ENCODE measurements at places on chromosomes 2 and 18. TPM values are rescaled to one million over a fixed set of nuclear protein-coding genes. Genes with fewer than 3 reads are reported as not detected.
A peak's percentile ranks its signal among the peaks of the same experiment; 100 is the strongest.

DNA sequence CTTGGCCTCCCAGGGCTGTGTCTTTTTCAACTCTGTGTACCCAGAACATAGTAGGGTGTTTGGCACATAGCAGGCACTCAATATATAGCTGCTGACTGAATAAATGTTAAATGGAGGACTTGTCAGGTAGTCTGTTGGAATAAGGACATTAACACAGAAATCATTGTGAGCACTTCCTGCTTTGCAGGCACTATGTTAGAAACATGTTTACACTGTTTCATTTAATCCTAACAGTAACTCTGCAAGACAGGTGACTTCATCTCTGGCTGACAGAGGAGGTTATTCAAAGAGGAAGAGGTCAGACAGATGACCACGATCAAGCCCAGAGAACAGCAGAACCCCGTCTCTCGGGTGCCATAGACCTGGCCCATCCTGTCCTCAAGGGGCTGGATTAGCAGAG, 28.0 kb upstream of the PIEZO2 start:
- no peak for DNase-seq

GRCh38 chr2:17901246-17901645, 22.8 kb downstream of the KCNS3 start:
- DNase-seq: no peak

GRCh38 chr18:59665057-59666006, 31.9 kb downstream of the CCBE1 start:
- no peak for DNase-seq

DNA sequence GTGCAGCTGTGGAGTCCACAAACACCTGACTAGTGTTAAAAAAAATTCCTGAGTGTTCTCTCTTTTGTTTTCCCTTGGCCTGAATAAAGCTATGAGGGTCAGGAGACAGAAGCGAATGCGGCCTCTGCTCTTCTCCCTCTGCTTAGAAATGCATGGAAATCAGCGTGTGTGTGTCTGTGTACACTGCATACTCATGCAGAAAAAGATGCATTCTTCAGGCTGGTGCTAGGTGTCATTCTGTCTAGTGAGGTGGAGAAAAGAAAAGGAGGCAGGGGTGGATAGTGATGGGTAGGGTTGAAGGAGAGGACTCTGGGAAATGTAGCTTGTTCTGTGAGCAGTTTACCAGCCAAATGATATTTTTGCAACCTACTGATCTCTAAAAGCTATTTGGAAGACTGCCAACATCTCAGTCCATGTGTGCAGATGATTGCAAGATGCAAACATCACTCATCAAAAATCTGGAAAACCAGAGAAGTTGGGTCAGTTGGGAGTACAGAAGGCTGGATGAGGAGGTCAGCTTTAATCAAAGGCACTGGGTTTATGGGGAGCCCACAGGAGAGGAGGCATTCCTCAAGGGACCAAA, 177.7 kb downstream of the INSIG2 start:
- DNase-seq: no peak

- no peak for DNase-seq
Measured at GRCh38 chr2:187549951-187550555, 4.2 kb downstream of the TFPI start.

- DNase-seq: no peak
Measured at GRCh38 chr18:48045744-48046143, 115.3 kb upstream of the SMAD2 start.

DNA sequence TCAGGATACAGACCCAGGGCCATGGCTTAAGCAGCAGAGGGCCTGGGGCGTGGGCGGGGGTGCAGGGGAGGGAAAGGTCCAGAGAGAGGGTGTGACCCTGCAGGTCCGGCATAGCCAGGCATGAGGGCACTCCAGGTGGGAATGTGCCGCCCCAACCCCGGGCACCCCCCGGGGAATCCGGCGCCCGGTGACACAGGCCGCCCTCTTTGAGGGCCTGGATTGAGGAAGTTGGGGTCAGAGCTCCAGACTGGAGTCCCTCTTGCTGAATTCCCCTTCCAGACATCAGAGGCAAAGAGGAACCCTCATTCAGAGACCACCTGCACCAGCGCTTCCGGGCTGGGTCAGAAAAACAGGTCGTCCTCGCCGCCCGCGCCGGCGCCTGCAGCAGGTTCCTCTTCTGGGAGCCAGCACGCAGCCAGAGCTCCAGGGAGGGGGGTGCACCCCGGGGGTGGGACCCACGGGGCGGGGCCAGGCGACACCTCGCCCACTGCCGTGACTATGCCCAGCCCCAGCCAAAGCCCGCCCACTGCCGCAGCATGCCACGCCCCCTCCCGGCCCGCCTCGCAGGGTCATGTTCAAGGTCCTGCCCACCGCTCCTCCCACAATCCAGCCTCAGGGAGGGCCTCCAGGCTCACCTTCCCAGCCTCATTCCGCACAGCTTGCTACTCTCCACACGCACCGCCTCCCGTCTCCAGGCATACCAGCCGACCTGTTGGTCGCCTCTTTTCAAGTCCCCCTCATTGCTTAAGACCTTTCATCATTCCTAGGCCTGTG, 98.3 kb upstream of the ID2 start:
- peak; percentile 100 for DNase-seq

- DNase-seq: peak; percentile 7
Measured at GRCh38 chr2:239930378-239930777, 94.8 kb downstream of the NDUFA10 start.

DNA sequence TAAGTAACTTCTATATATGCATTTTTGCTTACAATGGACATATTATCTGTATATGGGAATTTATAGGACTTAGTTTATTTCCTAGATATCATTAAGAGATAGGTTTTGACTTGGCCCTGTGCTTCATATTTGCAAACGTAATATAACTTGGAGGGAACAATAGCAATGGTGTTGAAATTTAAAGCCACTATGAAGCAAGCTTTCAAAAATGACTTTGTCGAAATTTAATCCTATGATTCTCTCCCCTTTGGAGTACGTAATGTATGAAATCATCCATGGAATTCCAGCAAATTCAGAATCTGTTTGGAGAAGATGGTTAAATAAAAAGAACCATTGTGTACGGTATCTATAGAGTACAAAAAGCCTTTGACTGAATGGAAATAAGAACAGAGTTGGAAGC, 486.3 kb downstream of the ARHGAP15 start:
- DNase-seq: no peak

- DNase-seq: no peak
Measured at GRCh38 chr2:120860579-120860922, 124.9 kb downstream of the GLI2 start.

GRCh38 chr2:233671290-233672161, at the start of gene UGT1A9:
Gene UGT1A9, plus strand, starts transcription at chr2:233671898. Its CDS starts 37 bp downstream, at chr2:233671935.
- DNase-seq: no peak

- no peak for DNase-seq
Measured at GRCh38 chr2:177600917-177601316, 208.3 kb downstream of the AGPS start.

DNA sequence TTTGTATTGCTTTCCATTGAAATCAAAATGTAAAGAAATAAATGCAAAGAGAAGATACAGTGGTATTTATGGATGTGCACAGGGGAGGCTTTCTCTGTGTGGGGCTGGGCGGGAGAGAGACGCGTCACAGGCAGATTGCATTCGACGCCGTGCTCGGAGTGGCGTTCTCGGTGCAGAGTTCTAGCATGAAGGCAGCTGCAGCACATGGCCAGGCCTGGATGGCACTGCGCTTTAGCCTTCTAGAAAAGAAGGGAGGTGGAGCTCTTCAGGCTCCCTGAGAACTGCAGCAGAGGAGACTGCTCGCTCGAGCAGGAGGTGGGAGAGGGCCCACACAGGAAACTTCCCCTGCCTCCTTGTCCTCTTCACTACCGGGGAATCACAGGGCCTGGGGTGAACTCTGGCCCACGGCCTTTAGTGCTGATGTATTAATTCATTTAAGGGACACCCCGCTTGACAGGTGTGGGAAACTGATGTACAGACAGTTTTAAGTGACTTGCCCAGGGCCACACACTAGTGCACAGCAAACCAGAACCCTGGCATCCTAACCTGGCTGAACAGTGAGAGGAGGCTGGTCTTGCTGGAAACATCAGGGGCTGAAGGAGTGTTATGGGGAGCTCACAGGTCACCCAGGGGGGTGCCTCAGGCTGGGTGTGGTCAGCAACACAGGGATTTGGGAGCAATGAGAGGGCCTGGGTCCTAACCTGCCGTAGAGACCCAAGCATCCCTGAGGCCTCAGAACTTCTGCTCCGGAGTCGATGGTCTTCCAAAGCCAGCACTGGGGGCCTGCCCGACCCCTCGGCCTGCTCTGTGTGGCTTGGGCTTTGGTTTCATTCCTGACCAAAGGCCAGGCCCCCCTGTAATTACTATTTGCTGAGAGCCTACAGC, 199.9 kb downstream of the HDAC4 start:
- DNase-seq: no peak

- no peak for DNase-seq
Measured at GRCh38 chr2:105138643-105139042, 100.8 kb downstream of the MRPS9 start.

DNA sequence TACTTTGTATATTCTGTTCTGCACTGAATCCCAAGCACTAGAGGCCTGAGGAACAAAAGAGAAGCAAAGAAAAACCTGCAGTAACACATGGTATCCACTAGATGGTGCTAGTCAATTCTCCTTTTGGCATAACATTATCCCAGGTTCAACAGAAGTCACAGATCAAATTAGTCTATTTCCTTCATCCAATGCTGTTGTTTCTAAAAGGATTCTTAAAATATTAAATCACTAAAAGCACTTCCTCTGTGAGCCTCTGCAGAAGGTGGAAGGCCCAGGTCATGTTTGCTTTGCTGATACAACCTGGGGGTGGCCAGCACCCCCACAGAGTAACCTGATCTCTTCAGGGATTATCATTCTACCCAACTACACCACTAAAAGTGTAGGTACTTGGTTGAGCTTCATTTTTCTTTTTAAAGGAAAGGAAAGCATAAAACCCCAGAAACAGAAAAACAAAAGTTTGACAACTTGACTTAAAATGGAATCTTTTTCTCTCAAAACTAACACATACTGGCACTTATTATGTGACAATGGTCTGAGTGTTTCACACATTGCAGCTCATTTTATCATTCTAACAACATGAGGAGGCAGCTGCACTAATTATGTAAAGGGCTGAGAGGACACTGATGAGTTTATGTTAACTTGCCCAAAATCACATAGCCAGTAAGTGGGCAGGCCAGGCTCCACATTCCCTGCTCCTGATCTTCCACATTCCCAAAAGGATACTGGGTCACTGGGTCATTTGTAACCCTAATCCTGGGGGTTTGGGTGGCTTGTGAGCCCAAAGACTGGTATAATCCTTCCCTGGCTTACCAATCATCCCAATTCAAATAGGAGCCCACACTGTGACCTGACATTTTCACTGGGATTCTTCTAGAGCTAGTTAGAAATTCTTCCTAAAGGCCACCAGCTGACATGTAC, 66.8 kb upstream of the DNER start:
- DNase-seq: no peak

DNA sequence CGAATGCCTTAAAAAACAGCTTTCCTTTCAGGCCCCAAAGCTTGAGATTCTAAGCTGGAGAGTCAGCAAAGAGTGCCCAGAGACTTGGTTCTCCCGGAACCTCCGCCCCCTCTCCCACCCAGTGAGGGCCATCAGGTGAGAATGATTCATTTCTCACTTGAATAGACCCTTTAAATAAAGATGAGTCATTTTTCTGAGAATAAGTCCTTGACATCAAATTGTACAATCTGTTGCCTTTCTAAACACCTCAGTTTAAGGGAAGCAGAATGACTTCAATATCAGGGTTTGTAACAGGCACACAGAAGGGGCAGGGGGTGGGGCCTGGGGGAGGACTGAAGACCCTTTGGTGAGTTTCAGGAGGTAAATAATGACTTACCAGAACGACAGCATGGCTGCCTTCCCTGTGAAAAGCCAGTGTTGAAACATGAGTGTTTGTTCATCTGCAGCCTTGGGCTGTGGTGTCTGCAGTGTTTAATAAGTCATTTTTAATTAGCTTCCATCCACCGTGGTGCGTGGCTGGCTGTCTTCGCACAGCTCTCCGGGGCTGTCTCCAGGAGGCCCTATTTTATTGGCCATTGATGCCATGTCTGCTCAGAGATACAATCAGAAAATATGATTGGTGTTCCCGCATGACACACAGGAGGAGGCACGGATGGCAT, 134.9 kb upstream of the ZNF236 start:
- no peak for DNase-seq

The NCKAP5 gene
- 2.9 TPM for total RNA-seq
